ENCODE measurements at places on chromosomes 2 and 18.
A peak's percentile ranks its signal among the peaks of the same experiment; 100 is the strongest.

DNA sequence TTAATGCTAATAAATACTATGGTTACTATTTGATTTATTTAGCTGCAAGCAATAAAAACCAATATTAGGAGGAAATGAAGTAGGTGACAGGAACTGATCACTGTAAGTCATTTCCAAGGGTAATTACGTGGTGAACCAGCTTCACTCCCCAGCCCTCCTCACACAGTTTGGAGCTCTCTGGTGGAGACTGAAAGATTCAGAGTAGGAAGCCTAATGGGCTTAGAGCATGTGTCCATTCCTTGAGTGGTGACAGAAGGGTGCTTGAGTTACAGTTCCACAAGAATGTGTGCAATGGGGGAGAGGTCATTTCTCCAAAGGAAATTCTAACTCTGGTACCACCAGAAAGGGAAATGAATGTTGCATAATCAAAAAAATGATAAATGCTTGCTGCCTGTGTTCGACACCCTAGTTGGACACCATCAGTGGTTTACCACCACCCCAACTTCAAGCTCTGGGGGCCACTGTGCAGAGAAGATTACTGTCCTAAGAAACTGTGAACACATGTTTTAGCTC, 285.1 kb upstream of the MMADHC start:
- DNase-seq = no peak

DNA sequence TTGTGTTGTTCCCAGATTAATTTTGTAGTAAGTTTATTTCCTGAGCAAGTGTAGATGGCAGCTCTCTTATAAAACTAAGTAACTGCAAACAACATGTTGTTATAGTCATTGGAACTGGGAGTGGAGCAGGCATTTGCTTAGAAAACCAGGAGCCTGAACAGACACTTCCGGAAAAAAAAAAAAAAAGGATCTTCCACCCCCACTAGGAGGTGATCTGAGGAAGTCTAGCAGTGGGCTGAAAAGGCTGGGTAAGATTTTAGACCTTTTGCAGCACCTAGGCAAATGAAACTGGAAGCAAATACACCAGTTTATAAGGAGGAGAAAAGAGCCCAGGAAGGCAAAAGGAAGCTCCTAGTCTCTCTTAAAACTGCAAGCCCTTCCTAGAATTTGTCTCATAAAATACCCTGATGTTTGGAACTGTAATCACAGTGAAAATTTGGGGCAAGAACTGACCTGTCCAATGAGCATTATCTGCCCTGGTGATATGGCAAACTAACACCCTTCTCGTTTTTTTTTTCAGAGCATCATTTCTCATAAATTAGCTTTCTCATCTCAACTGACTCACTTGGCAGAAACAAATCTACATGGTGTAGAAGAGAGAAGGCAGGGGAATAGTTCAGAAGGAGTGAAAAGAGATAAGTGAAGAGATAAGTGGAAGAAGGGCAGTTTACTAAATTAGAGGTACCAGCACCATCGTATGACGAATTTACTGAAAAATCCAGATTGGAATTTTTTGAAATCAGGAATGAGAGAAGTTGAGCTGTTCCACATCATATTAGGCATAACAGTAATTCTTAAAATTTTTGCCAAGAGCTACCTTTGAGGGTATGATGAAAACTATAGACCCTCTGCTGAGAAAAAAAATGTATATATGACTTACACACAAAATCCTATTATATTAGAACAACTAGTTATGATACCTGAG, 4.2 kb upstream of the CCNYL1 start:
- DNase-seq = no peak

- DNase-seq = no peak
Observed at GRCh38 chr18:11162889-11163288, 13.5 kb upstream of the PIEZO2 start.

GRCh38 chr2:238573916-238574315, 147.2 kb downstream of the ASB1 start:
- no peak for DNase-seq

DNA sequence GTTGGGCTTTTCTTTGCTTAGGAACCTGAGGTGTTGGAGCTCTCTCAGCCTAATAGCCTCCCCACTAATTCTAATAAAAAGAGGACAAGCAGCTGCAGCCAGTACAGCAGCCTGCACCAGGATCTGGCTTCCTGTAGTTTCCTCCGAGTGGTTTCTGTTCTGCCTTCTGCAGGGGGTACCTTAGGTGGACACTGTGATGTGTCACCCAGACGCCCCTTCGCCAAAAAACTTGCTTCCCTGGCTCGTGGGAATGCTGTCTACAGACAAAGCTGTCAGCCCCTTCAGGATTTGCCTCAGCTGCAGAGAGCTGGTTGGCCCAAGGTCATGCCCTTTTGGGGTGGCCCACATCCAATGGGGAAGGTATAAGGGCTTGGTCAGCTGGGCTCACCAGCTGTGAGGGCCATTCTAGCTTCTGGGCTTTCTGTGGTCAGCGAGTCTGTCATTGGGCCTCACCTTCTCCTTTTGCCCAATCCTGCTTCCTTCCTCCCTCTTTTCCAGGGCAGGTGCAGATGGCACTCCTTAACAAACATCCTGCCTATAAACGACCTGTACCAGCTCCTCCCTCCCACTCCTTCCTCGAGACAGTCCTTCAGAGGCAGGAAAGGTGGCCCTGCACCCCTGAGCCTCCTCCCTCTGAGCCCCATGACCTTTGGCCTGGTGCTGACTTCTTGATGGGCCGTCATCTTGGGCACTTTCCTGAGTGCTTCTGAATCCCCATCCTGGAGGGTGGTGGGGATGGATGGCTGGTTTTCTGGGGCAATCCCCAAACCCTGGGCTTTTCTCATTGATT, 44.0 kb upstream of the ROCK2 start:
- no peak for DNase-seq

- no peak for DNase-seq
Observed at GRCh38 chr2:108377815-108378630, at the start of gene SULT1C4. Gene SULT1C4, plus strand, starts transcription at chr2:108377954. Its CDS starts 384 bp downstream, at chr2:108378338.

GRCh38 chr18:25225151-25225550, 126.8 kb downstream of the ZNF521 start:
- DNase-seq = no peak

DNA sequence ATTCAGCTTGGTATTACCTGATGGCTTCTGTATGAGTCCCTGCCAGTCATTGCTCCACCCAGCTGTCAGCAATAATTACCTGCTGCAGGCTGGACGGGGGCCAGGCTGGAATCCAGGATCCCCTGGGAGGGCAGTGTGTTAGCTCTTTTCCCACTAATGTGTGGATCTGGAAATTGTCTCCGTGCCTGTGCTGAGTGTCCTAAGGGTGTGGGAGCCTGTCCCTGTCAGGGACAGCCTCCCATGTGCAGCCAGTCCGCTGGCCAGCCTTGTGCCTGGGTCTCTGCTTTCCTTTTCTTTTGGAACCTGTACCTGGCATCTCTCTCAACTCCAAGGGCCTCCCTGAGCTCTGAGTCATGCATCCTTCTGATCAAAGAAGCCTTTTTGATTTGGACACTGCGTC, 107.2 kb upstream of the SPRED2 start:
- no peak for DNase-seq

DNA sequence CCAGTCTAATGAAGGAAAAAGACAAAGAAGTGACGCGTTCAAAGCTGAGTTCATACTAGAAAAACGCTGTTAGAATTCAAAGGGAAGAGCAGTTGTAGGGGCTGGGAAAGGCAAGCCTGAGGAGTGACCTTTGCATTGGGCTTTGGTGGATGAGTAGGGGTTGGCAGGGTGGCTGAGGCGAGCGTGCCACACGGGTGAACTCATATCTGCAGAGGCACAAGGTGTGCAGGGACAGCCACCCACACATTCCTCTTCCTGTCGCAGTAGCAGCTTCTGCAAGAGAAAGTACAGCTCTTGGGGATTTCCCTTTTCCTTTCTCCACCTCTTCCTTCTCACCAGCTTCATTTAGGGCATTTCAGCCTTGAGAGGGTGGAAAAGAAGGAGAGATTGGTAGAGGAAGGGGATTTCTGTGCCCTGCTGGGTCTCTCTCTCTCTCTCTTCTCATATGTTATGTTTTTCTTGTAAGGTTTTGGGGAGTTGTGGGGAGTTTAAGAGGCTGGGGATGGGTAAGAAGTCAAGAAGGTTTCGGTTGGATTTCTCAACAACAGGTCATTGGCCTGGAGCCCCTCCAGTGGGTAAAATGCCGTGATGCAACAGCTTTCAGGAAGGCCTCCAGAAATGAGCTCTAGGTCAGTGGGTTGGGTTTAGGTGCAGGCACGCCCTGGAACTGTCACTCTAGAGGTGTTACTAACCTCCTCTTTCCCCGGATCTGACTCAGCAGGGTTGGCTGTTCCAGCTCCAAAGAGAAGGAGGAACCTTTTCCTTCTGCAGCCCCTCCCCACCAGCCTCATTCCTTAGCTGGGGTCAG, 40.1 kb downstream of the ODC1 start:
- peak; percentile 18 for DNase-seq

- no peak for DNase-seq
Observed at GRCh38 chr2:158460632-158461297, 4.0 kb downstream of the PKP4 start.

DNA sequence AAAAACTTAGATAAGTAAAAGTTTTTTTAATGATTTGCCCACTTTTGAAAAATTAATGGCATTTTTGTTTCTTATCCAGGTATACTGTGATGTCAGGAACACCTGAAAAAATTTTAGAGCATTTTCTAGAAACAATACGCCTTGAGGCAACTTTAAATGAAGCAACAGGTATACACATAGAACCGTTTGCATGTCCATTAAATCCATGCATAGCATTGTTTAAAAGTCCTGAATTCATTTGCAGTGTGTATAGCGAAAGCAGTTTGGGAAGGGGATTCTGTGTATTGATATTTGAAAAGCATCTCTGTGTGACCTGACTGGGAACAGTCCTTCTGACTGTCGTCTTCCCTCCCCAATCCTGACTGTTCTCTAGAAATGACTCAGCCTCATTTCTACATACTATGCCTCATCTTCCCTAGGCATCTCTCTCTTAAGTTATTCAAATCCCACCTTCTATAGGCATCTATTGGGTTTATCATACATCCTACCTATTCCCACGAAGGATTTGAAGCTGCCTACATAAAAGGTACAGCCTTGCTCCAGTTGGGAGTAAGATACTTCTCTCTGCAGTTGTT, 79.2 kb upstream of the MAP3K20 start:
- no peak for DNase-seq

DNA sequence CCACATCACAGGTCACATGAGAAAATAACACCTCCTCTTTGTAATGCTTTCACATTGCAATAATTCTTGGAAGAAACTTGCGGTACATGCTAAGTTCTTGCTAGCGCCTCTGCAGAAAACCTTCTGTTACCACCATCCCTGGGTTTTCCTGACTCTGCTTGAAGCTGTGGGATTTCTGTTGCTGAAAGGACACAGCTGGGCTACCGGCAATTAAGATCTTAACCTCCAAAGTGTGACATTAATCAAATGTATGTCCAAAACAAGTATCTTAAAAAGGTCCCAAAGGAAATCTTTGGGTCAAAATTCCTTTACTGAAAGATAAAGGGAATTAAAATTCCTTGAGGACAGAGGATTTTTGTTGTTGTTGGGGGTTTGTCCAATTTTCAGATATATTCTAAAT, 7.5 kb downstream of the CCBE1 start:
- no peak for DNase-seq

GRCh38 chr2:24739354-24740025, 53.7 kb downstream of the PTRHD1 start:
- DNase-seq = no peak

- DNase-seq = no peak
Observed at GRCh38 chr2:189542145-189542882, 38.3 kb downstream of the SLC40A1 start.

DNA sequence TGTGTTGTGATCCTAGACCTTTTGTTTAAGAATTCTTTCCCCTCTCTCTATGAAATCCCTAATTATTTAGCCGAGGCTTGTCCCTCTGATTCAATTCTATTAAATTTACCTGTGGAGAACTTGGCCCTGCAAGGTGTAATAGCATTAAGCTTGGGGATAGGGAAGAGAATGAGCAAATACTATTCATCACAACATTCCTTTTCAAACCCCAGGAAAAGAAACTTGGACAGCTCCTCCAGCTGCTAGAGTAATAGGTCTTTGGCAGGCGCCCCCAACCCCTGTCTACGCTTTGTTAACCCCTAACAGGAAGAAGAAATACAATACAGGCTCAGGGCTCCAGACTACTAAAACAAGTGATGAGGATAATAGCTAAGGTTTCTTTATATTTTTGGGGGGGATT, 957.0 kb downstream of the CPS1 start:
- no peak for DNase-seq

GRCh38 chr2:168231609-168232241, 15.7 kb downstream of the STK39 start:
- no peak for DNase-seq

GRCh38 chr18:37482433-37482832, 83.2 kb downstream of the CELF4 start:
- DNase-seq = no peak

DNA sequence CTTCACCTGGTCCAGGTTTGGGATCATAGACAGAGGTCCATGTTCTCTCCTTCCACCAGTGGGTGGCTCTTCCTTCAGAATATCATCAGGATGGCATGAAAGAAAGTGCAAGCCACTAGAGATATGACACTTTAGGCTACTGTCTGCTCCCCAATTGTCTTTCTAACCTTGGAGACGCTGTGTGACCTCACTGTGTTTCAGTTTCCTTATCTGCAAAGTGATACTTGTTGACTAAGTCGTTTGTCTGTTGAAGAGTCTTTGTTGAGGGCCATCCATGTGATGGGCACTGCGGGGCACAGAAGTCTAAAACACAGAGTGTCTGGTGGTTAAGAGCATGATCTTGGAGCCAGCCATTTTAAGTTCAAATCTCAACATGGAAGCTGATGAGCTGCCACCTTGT, 259.9 kb upstream of the THSD7B start:
- DNase-seq = no peak

Measured in stimulated activated CD8-positive, alpha-beta memory T cell treated with anti-CD3 and anti-CD28 coated beads, Interleukin-4, amount 100 ng/mL, for 1 hour (primary cell).